ENCODE measurements at places on chromosomes 11 and 22.

- no peak for DNase-seq
Measured at GRCh38 chr11:105192115-105192514, 52.5 kb upstream of the CARD18 start.

GRCh38 chr11:26474401-26474800 lies 97.7 kb downstream of the MUC15 start:
- DNase-seq, result no peak

DNA sequence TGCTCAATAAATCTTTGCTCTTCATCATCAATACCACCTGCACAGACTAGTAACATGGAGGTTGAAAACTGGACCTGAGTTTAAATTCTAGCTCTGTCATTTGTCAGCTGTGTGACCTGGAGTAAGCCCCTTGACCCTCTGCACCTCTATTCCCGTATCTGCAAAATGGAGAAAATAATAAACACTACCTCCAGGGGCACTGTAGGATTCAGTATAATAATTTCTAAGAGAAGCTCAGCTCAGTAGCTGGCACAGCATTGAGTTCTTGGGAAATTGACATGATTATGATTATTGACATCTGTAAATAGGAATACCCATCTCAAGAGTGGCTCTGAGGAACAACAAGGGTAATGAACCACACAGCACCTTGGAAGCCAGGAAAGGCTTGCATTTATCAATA lies 78.4 kb downstream of the MN1 start:
- no peak for DNase-seq

DNA sequence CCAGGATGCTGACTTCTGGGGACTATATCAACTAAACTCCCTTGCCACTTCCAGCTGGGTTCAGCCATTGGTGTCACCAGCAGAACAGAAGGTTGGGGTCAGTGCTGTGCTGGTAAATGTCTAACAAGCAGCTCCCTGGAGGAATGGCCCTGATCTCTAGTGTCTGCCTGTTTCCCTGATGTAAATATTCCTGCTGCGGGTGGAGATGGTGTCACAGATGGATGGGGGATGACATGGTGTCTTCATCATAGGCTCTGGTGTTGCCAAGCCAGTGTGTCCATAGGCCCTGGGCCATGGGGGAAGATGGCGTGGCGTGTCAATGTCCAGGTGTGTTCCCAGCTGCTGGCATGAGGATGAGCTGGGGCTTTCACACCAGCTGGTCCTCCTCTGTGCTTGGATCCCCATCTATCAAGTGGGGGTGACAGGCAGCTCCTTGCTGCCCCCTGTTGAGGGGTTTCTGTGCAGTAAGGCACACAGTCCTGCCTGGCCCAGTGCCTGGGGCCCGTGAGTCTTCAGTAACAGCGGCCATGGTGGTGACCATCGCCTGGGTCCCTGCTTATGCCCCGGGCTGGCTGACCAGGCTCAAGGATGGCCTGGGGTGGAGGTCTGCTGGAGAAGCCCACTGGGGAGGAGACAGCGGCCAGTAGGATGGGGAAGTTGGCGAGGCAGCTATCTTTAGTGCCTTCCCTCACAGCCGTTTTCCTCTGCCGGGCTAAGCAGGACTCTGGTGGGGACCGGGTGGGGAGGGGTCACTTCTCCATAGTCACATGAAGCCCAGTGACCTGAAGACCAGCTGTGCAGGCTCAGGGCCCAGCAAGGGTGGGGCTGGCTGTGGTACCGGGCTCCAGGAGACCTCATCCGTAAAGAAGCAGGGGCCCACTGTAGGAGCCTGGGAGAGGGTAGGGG lies 12.7 kb downstream of the RPL3 start:
- DNase-seq, result no peak

DNA sequence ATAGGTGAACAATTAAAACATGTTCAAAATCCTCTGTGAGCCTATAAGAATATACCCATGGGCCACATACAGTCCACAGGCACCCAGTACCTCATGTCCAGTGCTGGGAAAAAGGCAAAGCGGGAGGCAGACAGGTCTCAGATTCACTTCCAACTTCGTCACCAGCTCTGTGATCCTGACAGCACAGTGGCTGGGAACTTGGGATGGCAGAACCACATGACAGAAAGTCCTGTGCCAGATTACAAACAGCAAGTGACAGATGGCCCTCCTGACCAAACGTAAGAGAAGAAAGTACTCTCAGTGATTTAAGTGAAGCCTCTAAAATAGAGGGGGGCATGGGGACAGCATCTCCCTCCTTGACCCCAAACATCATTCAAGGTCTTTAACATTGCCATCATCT lies 5.8 kb downstream of the SLC1A2 start:
- no peak for DNase-seq

All from NCI-H1092 (cell line).